SK-MEL-5 (cell line): ENCODE measurements at places on chromosomes 2 and 18. TPM values are rescaled to one million over a fixed set of nuclear protein-coding genes. Genes with fewer than 3 reads are reported as not detected.

The CCDC178 gene
- 0.13 TPM in 1 of 2 replicates, not detected in the other for total RNA-seq

The SDC1 gene
- 24.0 and 26.5 TPM in 2 replicates for total RNA-seq

The MAP4K4 gene
- total RNA-seq, result 20.6 and 25.0 TPM in 2 replicates

The PKDCC gene
- 12.2 and 15.1 TPM in 2 replicates for total RNA-seq

The TEX44 gene
- total RNA-seq, result not detected in 2 replicates

The IL36A gene
- total RNA-seq, result not detected in 2 replicates

The OLA1 gene
- total RNA-seq, result 87.8 and 94.5 TPM in 2 replicates

The RIT2 gene
- not detected in 2 replicates for total RNA-seq

The GKN1 gene
- not detected in 2 replicates for total RNA-seq

The CLEC4F gene
- total RNA-seq, result not detected in 2 replicates

The DNAJC10 gene
- total RNA-seq, result 104 and 108 TPM in 2 replicates

The PAX8 gene
- 0.75 and 0.90 TPM in 2 replicates for total RNA-seq

The KHK gene
- 3.0 and 3.2 TPM in 2 replicates for total RNA-seq

- DNase-seq, result no peak
These were observed 854.3 kb downstream of the LRRTM4 start for GRCh38 chr2:76667821-76668271.

DNA sequence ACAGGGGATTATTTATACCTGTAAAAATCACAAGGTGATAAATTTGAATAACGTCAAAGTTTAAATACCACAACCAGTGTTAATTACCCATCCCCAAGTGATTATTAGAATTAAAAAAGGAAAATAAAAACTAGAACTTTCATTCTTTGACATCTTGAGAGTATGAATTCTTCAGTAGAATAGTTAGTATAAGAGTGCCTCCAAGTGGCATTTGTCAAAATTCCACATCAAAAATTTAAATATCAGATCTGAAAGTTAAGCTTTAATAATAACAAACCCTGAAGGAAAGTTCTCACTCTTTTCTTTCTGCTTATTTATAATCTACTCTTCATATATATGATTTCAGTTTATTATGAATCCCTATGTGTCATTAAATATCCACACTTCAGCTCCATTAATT is 273.7 kb upstream of the KYNU start:
- DNase-seq, result no peak

DNA sequence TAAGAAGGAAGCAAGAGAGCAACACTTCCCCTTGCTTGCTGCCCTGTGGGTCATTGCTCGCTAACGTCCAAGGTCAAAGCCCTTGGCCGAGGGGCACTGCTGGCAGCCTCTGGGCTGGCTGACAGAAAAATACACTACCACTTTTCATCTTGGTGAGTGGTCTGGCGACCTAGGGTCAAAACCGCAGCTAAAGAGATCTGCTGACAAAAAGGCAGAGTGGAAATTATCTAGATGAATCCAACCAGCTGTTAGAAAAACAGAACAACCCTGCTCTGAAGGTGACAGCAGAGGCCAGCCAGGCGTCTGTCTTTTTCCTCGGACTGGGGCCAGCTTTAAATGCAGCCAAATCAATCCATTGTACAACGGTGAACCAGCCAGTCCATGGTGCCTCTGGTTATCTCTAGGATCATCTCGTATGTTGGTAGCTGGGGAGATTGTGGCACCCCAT is 92.6 kb downstream of the CD8B2 start:
- DNase-seq, result no peak

DNA sequence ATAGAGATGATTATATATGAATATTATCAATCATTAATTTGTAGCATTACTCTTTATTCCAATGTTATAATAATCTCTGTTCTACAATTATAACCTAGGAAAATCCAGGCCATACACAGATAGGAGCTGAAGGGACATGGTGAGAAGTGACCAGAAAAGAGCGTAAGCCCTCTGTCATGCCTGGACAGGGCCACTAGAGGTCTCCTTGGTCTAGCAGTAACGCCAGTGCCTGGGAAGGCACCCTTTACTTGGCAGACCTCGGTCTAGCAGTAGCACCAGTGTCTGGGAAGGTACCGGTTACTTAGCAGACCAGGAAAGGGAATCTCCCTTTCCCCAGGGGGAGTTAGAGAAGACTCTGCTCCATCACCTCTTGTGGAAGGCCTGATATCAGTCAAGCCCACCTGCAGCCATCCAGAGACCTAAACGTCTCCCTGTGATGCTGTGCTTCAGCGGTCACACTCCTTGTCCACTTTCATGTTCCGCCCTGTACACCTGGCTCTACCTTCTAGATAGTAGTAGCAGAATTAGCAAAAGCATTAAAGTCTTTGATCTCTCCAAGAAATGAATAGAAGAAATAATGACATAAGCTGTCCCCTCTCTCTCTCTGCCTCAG is 447.5 kb upstream of the FSIP2 start:
- peak; percentile 74 for DNase-seq

GRCh38 chr18:66931010-66931409 is 327.1 kb upstream of the CDH19 start:
- DNase-seq, result no peak

DNA sequence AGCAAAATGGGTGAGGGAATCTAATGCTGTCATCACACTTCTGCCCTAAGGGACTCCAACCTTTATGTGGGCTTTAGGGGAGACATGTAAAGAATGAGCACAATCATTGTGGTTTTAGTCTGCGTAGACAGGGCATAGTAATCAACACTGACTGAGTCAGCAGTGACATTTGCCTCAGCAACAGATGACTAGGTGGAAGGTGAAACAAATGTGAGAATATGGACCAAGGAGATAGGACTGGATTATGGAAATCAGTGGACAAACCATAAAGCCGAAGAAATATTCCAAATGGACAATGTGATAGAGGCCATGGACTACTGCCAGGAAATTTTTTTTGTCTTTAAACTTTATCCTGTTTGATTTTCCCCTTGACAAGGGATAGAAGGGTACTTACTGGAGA is 83.9 kb downstream of the PDK1 start:
- DNase-seq, result peak; percentile 58

- DNase-seq, result no peak
These were observed 655.9 kb downstream of the DCC start for GRCh38 chr18:52995875-52996274.

- DNase-seq, result no peak
These were observed 53.9 kb upstream of the RAB27B start for GRCh38 chr18:54774423-54774822.

- DNase-seq, result no peak
These were observed 43.6 kb downstream of the FECH start for GRCh38 chr18:57542812-57543427.

DNA sequence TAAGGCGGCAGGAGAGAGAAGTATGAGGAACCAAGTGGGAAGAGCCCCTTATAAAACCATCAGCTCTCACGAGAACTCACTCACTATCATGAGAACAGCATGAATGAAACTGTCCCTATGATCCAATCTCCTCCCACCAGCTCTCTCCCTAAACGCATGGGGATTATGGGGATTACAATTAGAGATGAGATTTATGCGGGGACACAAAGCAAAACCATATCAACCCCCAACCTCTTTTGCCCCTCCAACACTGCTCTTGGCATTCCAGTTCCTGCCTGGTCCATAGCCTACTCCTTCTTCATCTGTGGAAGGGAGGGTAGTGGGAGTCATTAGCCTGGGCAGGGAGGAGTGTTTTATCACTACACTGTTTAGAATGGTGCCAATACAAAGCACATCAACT is 1.4 kb upstream of the EHD3 start:
- DNase-seq, result no peak

- no peak for DNase-seq
These were observed 19.0 kb downstream of the SNED1 start for GRCh38 chr2:241017228-241017940.

GRCh38 chr2:159612255-159612901 is 4.0 kb downstream of the BAZ2B start:
- peak; percentile 48 for DNase-seq

DNA sequence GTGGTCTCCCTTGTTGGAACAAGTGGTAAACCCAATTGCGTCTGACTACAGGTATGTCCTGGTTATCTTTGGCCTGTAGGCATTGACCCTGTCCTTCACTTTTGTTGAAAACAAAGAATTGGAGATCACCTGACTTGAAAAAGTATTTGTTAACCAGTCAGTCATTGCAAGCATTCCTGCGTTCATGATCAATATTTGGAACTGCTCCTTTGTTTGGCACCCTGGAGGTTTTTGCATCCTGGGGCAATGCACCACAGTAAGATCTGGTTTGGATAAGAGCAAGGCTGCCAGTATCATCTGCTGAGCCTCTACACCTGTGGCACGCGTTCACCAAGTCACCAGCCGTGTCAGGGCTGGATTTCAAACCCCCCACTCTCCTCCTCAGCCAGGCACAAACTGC is 115.7 kb downstream of the DNAH6 start:
- DNase-seq, result no peak

DNA sequence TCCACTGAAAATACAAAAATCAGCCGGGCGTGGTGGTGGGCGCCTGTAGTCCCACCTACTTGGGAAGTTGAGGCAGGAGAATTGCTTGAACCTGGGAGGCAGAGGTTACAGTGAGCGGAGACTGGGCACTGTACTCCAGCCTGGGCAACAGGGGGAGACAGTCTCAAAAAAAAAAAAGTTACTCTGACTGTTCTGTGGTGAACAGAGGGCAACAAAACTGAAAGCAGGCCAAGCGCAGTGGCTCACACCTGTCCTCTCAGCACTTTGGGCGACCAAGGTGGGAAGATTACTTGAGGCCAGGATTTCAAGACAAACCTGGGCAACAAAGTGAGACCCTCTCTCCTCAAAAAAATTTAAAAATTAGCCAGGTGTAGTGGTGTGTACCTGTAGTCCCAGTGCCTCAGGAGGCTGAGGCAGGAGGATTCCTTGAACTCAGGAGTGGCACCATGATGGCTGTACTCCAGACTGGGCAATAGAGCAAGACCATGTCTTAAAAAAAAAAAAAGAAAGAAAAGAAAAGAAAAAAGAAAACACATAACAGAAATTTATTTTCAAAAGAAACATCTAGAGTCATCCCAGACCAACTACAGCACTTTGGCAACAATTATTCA is 13.6 kb upstream of the RTN4 start:
- peak; percentile 29 for DNase-seq

- DNase-seq, result no peak
These were observed 146.3 kb downstream of the LAMA3 start for GRCh38 chr18:23835506-23835905.

- DNase-seq, result peak; percentile 8
These were observed at the start of gene DPP10 for GRCh38 chr2:114442510-114442909. Gene DPP10, plus strand, starts transcription at chr2:114442641.

DNA sequence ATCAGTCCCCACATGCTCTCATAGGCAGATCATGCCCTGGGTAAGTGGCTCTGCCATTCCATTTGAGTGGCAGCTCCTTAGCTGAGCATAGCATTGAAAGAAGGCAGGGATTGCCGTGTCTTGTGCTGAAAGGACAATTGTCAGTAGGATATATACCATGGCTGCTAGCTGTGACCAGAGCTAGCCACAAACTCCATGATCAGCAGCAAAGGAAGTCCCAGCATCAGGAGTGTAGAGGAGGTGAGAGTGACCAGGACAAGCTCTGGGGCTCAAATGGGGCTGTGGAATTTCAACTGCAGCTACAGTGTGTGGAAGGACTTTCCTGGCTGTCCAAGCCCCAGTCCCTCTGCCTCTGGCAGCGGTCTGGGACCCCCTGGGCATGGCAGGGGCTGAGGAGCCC is 54.4 kb upstream of the LGALSL start:
- no peak for DNase-seq

DNA sequence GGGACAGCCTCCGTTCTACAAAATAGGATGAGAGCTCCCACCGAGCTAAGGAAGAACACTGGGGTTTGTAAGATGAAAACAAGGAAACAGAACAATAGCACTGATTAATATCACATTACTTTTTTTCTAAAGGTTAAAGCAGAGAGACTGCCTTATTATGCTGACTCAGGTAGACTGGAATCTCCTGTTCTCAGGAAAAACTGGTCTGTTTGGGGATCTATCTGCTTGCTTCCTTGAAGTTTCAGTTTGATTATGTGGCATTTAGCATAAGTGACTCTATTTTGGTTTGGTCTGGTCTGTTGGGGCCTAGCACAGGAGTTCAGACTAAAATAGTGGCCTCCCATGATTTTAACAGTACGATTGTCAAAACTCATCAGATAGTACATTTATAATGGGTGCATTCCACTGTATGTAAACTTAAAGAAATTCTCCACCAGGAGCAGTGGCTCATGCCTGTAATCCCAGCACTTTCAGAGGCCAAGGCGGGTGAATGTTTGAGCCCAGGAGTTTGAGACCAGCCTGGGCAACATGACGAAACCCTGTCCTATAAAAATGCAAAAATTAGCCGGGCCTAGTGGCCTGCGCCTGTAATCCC is 64.1 kb upstream of the NDUFV2 start:
- no peak for DNase-seq

- no peak for DNase-seq
These were observed 503.6 kb upstream of the TNP1 start for GRCh38 chr2:217363470-217363869.

DNA sequence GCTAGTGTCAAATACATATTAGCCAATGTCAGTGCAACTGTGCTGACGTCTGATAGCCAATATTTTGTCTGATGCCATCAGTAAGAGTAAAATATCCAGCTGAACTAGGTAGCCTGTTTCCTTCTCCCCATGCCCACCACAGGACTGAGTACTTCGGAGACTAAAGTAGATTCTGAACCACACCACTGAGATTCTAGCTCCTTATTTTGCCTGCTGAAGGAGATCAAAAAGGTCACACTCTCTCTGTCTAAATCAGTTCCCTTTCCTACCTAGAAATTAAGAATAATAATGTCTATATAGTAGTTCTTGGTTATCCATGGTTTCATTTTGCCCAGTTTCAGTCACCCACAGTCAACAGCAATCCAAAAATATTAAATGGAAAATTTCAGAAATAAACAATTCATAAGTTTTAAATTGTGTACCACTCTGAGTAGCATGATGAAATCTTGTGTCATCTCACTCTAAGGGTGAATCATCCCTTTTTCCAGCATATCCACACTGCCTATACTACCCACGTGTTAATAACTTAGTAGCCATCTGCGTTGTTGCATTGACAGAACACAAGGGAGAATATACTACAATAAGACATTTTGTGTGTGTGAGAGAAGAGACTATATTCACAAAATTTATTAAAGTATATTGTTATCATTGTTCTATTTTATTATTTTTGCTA is 1043.3 kb upstream of the PIK3C3 start:
- no peak for DNase-seq

- DNase-seq, result no peak
These were observed 47.8 kb upstream of the MAP4K3 start for GRCh38 chr2:39484620-39485495.

DNA sequence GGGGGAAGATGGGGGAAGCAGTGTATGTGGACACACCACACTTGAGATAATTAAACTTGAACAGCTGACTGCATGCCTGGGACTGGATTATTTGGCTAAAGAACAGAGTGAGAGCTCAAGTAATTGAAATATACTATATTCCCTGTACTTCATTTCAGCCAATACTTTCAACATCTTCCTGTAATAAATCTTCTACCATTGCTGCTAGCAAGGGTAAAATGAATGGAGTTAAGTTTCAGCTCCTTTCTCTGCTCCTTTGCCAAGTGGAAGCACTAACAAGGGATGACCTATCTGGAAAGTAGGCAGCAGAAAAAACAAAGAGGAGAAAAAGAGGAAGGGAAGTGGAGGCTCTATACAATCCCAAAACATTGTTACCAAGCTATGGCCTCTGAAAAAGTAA is 50.9 kb downstream of the MMADHC start:
- no peak for DNase-seq
